ENCODE measurements at places on chromosomes 16 and 17. TPM values are rescaled to one million over a fixed set of nuclear protein-coding genes. Genes with fewer than 3 reads are reported as not detected.

SYNGR3 gene
- 5.6 TPM for total RNA-seq

KCNJ16 gene
- total RNA-seq, result not detected

VTN gene
- 0.46 TPM for total RNA-seq

GPR139 gene
- total RNA-seq, result not detected

C17orf50 gene
- not detected for total RNA-seq

GP2 gene
- total RNA-seq, result not detected

Measured in pulmonary artery endothelial cell (primary cell).